Ureter (tissue), 1 donor: ENCODE measurements at places on chromosomes 6 and 20.

GRCh38 chr6:135938576-135939207, 87.2 kb downstream of the PDE7B start:
- DNase-seq: no peak

GRCh38 chr6:12379181-12379580, 89.0 kb downstream of the EDN1 start:
- no peak for DNase-seq

DNA sequence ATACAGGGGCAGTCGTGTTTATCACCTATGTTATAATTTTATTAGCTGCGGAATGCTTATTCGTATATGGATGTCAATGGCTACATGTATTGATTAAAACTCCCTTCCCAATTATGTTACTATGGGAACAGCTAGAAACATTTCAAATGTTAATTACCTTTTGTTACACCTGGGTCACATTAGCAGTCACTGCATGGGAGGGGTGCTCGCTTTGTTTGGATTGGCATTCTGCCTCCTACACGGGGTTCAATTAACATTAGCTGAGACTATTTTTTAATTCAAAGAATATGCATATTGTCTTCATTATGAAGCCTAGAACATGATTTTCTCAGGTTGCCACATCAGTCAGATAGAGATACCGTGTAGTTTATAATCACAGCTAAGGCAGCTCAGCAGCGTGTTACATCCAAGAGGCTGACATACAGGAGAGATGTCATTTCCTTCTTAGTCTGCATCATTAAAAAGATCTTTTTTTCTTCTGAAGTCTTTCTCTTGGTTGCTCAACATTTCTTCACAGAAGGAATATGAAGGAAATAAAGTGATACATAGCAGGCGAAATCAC, 76.2 kb upstream of the RPS6KA2 start:
- no peak for DNase-seq

DNA sequence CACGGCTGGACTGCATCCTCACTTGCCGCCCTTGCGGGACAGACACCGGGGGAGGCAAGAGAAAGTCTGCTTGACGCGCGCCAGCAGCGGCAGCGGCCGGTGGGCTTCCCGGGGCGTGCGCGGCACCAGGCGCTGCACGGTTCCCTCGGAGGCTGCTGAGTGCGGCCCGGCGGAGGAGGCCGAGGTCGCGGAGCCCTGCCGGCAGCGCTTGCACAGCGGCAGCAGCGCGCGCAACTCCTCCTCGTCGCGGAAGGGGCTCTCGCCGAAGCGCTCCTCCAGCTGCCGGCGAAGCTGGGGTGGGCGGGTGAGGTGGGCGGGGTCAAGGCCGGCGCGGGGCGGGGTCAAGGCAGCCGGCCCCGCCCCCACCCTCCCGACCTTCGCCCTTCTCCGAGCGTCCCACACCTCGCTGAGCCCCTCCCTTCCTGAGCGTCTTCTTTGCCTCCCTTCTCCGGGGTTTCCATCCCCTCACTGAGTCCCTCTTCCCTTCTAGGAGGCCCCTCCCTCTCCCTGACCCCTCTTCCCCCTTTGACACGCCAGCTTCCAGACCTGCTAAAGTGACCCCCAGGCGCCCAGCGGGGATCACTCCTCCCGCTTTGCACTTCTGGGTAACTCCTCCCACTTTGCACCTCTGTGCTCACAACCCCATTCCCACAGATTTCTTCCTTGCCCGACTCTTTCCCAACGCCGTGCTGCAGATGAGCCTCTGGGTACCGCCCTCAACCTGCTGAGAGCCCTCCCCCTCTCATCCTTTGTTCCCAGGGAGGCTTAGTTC, 8.8 kb downstream of the DUSP15 start:
- no peak for DNase-seq

GRCh38 chr6:165782134-165782533, 119.1 kb upstream of the PDE10A start:
- no peak for DNase-seq

DNA sequence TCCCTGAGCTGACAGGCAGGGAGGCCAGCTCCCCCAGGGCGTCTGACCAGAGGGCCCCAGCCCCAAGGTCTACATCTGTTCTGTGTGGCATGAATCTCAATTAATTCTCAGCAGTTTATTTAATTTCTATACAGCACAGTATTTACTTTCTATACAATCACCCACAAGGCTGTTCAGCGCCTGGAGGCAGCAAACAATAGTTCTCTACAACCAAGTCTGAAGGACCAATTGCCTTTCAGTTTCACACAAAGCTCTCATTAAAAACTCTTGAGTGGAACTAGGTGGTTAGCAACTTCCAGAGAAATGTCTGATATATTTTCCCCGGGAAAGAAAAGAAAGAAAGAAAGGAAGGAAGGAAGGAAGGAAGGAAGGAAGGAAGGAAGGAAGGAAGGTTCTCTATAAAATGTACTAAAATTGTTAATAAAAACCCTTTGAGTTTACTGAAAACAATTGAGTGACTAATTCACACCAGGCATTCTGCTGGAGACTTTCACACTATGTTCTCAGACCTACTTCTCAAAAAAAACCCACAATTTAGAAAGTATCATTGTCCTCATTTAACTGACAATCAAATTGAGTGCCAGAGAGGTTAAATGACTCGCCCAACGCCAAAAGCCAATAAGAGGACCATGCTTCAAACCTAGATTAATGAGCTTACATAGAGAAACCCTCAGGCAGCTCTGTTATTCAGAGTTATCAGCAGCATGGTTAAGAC, 62.5 kb downstream of the METTL24 start:
- no peak for DNase-seq
